Osteoblast (primary cell): ENCODE measurements at places on chromosomes 11 and 22. TPM values are rescaled to one million over a fixed set of nuclear protein-coding genes. Genes with fewer than 3 reads are reported as not detected.

Gene CALCA
- not detected in 2 replicates for total RNA-seq

- no peak for DNase-seq
- no peak overlapping the region for H3K4me3 ChIP-seq
- peaks cover 11% of the 10 kb centered on the region for H3K27me3 ChIP-seq
Observed at GRCh38 chr11:123683428-123684170, 29.2 kb upstream of the SCN3B start.

DNA sequence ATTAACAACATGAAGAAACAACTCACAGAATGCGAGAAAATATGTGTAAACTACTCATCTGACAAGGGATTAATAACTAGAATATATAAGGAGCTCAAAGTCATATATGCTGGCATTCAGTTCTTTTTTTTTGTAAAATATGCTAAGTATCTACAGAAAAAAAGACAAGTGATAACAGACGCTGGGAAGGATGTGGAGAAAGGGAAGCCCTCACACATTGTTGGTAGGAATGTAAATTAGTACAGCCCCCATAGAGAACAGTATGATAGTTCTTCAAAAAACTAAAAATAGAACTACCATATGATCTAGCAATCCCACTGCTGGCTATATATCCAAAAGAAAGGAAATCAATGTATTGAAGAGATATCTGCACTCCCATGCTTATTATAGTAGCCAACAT, 13.8 kb downstream of the GAB2 start:
- no peaks in the 10 kb centered on the region for H3K27me3 ChIP-seq
- H3K4me3 ChIP-seq: no peak overlapping the region
- DNase-seq: no peak
- no peaks in the 10 kb centered on the region for H3K4me1 ChIP-seq
- H3K36me3 ChIP-seq: no peaks in the 10 kb centered on the region

DNA sequence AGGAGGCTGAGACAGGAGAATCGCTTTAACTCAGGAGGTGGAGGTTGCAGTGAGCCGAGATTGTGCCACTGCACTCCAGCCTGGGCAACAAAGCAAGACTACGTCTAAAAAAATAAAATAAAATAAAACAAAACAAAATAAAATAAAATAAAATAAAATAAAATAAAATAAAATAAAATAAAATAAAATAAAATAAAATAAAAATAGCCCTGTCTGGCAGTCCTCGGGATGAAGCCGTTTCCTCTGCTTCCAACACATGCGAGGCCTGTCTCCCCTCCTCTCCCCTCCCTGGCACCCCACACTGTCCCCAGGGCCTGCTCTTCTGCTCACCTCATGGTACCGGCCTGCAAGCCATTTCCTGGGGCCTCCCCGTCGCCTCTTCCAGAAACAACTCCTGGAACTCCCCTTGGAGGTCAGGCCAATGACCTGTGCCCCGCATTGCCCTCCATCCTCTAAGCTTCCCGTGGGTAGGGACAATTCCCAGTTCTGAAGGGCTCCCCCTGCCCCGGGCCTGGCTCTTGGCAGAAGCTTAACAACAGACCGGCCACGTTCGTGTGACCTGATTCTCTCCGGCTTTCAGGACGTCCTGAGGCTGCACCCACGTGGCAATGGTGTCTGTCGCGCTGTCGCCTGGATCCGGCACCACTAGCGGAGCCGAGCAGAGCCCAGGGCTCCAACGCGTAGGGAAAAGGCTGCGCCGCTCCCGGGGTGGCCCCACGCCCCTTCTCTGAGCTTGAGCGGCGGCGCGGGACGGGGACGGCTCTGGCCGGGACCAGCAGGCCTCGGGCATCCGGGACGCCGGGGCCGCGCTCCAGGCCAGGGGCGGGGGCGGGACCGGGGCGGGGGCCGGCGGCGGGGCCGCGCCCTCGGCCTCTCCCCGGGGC, 456 bp upstream of the PARVB start:
- no peaks in the 10 kb centered on the region for H3K27me3 ChIP-seq
- H3K27ac ChIP-seq: peak overlapping the region; percentile 87
- H3K4me1 ChIP-seq: peaks cover 23% of the 10 kb centered on the region
- H3K36me3 ChIP-seq: no peaks in the 10 kb centered on the region

DNA sequence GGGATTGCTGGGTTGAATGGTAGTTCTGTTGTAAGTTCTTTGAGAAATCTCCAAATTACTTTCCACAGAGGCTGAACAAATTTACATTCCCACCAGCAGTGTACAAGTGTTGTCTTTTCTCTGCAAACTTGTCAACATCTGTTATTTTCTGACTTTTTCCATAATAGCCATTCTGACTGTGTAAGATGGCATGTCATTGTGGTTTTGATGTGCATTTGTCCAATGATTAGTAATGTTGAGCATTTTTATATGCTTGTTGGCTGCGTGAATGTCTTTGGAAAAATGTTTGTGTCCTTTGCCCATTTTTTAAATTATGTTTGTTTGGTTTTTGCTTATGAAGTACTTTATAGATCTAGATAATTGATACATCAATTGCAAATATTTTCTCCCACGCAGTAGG, 1025.0 kb downstream of the JRKL start:
- H3K27me3 ChIP-seq: no peaks in the 10 kb centered on the region
- no peak overlapping the region for H3K4me3 ChIP-seq
- no peak for DNase-seq

- peak; percentile 69 for DNase-seq
- peak overlapping the region; percentile 54 for H3K4me3 ChIP-seq
- peaks cover 95% of the 10 kb centered on the region for H3K4me1 ChIP-seq
- peak overlapping the region; percentile 96 for H3K27ac ChIP-seq
Observed at GRCh38 chr11:128497061-128497775, 90.1 kb downstream of the ETS1 start.

Gene BAIAP2L2
- total RNA-seq: 0.88 and 1.1 TPM in 2 replicates

Gene RAB3IL1
- 15.9 and 20.3 TPM in 2 replicates for total RNA-seq

DNA sequence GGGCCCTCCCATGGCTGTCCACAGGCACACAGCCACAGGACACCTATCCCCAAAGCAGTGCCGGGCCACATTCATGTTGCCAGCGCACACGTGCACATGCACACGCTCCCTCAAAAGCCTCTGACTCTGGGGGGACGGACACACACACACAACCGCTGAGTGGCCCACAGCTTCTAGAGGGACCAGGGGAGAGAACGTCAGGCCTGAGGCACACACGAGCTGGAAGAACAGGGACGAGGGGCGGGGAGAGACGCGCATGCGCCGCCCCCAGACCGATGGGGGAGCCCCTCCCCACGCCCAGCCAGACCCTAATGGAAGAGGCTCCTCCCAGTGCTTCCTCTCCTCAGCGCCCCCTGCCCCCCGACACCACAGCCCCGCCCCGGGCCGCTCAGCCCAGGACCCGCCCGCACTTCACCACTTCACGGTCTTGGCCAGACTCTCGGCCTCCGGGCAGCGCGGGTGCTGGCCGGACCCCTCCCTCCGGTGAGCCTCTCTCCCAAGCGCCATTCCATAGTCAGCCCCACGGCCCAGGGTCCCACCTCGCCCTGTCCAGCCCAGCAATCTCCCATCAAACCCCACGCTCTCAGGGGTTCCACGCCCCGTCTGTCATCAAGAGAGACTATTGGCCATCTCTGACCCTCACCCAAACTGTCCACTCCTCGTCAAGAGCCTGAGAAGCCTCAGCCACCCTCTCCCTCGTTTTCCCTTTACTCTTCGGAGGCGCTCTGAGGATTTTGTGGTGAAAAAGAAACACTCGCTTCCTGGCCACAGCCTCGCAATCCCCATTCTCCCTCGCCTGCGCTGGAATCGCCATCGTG, 11.7 kb downstream of the NRXN2 start:
- DNase-seq: peak; percentile 90
- H3K27me3 ChIP-seq: peaks cover 42% of the 10 kb centered on the region
- H3K4me1 ChIP-seq: peaks cover 3% of the 10 kb centered on the region
- H3K27ac ChIP-seq: no peak overlapping the region
- no peaks in the 10 kb centered on the region for H3K36me3 ChIP-seq
- H3K4me3 ChIP-seq: no peak overlapping the region

Gene CHID1
- total RNA-seq: 43.9 and 48.9 TPM in 2 replicates

DNA sequence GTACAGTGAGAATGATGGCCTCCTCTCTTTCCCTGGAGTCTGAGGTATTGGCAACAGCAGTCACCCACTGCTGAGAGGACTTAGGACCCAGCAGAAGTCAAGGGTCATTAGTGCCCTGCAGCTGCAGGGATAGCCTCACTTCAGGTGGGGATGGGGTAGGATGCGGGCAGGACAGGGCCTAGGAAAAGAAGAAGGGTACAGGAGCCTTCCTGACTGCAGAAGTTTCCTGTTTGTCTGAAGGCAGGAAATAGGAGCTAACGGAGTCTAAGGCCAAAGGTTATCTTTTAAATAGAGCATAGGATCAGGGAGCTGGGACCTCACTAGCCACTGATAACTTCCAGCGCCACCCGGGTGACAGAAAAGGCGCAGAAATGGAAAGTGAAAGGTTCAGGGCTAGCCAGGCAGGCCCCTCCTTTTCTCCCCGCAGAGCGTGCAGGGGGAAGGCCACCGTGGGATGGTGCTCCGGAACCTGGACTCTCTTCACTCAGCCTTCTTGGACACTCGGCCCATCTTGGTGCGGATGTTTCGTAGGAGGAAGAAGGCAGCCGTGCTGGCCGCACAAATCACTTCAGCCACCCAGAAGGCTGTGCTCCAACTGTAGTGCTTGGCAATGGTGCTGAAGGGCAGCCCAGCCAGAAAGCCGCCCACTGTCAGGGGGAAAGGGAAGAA, 6.0 kb downstream of the TRAPPC4 start:
- no peak overlapping the region for H3K27ac ChIP-seq
- H3K4me3 ChIP-seq: no peak overlapping the region
- peaks cover 11% of the 10 kb centered on the region for H3K4me1 ChIP-seq
- peaks cover 38% of the 10 kb centered on the region for H3K36me3 ChIP-seq
- H3K27me3 ChIP-seq: no peaks in the 10 kb centered on the region
- no peak for DNase-seq

Gene OR4C5
- total RNA-seq: not detected in 2 replicates

DNA sequence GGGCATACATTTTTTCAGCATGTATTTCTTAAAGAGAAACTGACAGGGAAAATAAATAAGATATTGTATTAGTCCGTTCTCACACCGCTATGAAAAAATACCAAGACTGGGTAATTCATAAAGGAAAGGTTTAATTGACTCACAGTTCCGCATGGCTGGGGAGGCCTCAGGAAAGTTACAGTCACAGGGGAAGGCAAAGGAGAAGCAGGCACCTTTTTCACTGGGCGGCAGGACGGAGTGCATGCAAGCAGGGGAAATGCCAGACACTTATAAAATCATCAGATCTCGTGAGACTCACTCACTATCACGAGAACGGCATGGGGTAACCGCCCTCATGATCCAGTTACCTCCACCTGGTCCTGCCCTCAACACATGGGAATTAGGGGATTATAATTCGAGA, 44.2 kb downstream of the PPFIA1 start:
- H3K27ac ChIP-seq: no peak overlapping the region
- H3K27me3 ChIP-seq: no peaks in the 10 kb centered on the region
- no peak for DNase-seq
- no peak overlapping the region for H3K4me3 ChIP-seq

GRCh38 chr11:41256041-41256440, 203.4 kb downstream of the LRRC4C start:
- DNase-seq: no peak
- H3K4me1 ChIP-seq: no peaks in the 10 kb centered on the region
- no peaks in the 10 kb centered on the region for H3K27me3 ChIP-seq
- H3K4me3 ChIP-seq: no peak overlapping the region
- no peak overlapping the region for H3K27ac ChIP-seq
- H3K36me3 ChIP-seq: no peaks in the 10 kb centered on the region

Gene DTX4
- under 0.01 and 0.29 TPM in 2 replicates for total RNA-seq

GRCh38 chr11:130897262-130898182, 18.8 kb downstream of the SNX19 start:
- H3K36me3 ChIP-seq: peaks cover 73% of the 10 kb centered on the region
- H3K4me1 ChIP-seq: peaks cover 21% of the 10 kb centered on the region
- DNase-seq: peak; percentile 80
- H3K27ac ChIP-seq: peak overlapping the region; percentile 90
- no peak overlapping the region for H3K4me3 ChIP-seq

Gene ANO1
- 0.88 TPM in 1 of 2 replicates, not detected in the other for total RNA-seq

DNA sequence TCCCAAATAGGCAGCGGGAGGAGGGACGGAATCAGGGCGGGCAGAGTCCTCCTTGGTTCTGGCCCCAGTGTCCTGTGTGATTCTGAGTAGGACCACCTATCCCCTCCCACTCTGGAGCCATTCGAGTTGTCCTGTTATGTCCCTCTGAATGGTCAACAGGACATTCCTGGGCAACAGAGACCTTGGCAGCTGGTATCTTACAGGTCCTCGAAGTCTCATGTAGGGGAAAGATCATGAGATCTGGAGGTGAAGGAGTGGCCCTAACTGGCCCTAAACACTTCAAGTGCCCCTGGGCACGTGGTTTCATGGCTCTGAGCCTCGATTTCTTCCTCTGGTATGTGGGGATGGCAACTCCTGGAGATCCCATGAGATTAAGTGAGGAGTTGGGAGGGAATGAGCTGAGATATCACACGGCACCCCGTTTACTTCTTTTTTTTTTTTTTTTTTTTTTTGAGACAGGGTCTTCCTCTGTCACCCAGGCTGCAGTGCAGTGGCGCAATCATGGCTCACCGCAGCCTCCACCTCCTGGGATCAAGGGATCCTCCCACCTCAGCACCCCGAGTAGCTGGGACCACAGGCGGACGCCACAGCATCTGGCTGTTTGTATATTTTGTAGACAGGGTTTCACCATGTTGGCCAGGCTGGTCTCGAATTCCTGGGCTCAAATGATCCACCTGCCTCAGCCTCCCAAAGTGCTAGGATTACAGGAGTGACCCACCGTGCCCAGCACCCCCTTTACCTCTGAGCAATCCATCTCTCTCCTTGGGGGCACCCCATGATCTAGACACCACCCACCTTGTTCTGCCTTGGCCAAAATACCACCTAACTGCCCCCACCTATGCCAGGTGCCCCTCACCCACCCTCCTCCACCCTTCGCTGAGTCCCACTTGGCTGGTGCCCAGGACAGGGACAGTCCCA, 6.8 kb downstream of the LIF start:
- peak; percentile 76 for DNase-seq
- peaks cover 38% of the 10 kb centered on the region for H3K36me3 ChIP-seq
- H3K4me3 ChIP-seq: no peak overlapping the region
- peaks cover 55% of the 10 kb centered on the region for H3K4me1 ChIP-seq
- H3K27ac ChIP-seq: peak overlapping the region; percentile 96

GRCh38 chr11:35539781-35540281, 14.4 kb upstream of the PAMR1 start:
- no peaks in the 10 kb centered on the region for H3K27me3 ChIP-seq
- no peak for DNase-seq
- H3K4me3 ChIP-seq: no peak overlapping the region
- H3K27ac ChIP-seq: peak overlapping the region; percentile 69

DNA sequence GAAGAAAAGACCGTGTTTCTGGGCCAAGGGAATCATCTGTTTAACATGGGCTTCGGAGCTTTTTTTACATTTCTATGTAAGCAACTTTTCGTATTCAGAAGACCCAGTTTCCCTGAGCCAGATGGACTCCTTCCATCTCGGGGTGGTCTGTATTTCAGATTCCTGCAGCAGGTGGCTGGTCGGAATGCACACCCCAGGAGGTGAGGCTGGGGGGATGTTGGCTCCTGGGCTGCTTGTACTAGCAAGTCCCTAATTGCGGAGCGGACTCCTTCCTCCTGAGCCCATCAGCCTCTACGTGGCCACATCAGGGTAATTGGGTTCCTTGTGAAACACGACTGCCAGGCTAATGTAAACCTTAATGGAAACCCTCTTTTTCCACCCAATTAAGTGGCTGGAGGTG, 58.7 kb downstream of the PARVB start:
- no peaks in the 10 kb centered on the region for H3K4me1 ChIP-seq
- H3K4me3 ChIP-seq: no peak overlapping the region
- H3K27ac ChIP-seq: no peak overlapping the region
- no peaks in the 10 kb centered on the region for H3K36me3 ChIP-seq
- H3K27me3 ChIP-seq: no peaks in the 10 kb centered on the region
